ENCODE measurements at places on chromosomes 4 and X.

- DNase-seq = peak; percentile 11
These were observed 256.8 kb upstream of the VCX start for GRCh38 chrX:7586126-7586525.

DNA sequence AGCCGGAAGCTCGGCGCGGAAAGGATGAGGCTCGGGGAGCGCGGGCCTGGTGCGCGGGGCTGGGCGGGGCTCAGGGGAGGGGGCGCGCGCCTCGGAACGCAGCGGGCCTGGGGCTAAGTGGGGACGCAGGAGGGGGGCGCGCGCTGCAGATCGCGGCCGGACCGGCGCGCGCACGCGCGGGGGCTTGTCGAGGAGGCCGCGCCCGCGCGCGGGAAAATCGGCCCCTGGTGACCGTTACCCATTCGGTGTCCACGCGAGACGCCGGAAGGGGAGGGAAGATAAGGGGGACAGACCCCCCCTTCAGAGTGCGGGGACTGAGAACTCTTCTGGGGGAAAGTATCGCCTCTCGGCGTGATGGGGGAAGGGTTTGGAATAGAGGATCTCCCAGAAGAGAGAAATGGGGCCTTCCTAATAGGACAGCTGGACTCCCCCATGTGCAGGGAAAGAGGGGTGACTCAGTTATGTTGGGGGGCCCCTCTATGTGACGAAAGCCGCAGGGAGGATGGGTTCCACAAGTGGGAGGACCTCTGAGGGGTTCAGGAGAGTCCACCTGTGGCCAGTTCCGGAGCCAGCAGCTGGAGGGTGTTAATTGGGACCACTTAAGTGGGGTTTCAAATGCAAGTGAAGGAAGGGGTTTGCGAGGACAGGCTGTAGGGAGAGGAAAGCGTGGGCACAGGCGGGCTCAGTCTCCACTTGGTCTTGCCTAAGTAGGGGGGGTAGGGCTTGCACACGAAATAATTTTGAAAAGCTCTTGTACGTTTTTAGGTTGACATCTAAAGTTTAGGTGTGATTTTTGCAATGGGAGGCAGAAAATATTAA, 584 bp downstream of the SUV39H1 start:
- peak; percentile 88 for DNase-seq

DNA sequence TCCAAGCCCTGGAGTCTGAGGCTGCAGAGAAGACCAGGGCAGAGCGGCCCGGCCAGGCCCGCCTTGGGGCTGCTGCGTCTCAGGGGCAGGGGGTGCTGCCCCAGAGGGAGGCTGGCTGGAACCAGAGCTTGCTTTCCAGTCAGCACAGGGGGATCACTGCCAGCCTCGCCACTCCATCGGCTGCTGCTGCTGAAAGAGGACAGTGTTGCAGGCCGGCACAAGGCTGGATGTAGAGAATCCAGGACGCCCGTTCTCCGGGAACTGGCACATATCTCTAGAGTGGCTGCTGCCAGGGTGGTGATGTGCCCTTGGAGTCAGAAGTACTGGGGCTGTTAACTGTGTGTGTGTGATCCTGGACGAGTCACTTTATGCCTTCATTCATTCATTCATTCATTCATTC, 31.9 kb upstream of the SORCS2 start:
- DNase-seq = no peak

DNA sequence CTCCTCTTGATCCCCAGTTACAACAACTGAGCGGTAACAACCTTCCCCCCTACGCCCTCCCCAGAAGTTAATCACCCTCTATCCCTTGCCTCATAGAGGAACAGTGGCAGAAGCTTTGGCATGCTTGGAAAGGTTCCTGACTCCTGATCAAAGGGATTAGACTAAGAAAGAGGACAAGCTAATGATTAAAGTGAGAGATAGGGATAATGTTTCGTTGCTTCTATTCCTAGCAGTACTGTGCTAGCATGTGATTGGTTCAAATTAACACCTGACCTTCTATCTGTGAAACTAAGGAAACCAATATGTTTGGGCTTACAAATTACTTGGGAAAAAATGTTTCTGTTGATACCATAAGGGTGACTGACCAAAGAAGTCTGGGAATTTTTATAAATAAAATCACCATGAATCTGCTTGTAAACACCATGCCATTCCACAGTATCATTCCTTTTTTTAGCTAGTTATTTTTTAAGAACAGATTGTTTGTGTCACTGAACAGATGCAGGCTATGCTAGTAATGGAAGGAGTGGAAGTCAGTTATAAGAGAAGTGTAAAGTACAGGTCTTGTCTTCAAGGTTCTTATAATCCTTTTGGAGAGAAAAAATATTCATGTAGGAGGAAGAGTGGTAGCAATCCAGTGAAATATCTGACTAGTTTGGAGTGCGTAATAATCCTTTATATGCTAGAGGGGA, 11.3 kb upstream of the ATP1B4 start:
- DNase-seq = no peak

DNA sequence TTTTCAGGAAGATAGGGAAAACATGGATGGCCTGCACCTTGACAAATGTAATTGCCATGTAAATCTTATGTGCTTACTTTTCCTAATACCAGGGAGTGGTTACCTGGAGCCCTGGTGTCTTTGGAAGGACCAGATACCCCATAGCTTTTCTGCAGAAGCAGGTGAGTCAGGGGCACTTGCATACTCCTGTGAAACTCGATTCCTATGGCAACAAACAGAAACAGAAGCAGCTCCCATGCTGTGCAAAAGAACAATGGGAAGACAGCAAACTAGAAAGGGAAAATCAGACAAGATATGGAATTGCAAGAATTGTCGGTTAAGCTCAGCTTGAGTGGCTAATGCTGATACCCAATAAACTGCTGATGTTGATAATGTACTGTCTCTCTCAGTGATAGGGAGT, 117.4 kb upstream of the AFF2 start:
- no peak for DNase-seq

DNA sequence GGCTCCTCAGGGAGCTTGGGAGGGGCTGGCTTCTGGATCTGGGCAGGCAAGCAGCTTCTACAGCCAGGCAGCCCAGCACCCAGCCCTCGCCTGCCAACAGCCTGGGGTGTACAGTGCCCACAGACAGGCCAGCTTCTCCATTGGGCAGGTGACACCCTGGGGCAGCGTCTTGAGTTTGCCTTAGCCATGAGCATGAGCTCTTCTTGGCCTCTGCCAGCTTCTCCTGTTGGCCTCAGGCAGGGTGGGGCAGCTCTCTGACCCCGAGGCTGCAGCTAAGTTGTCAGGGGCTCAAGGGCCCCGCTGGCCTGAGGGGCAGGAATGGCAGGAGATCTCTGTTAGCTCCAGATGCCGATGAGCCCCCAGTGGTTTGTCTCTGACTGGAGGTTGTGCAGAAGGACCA, 7.8 kb upstream of the CNGA2 start:
- no peak for DNase-seq

- DNase-seq = peak; percentile 95
These were observed 500.1 kb downstream of the PCDH18 start for GRCh38 chr4:137032222-137032621.

GRCh38 chrX:130631011-130631410, 229.2 kb downstream of the RBMX2 start:
- DNase-seq = peak; percentile 73

GRCh38 chr4:38181286-38181685, 221.1 kb downstream of the PTTG2 start:
- DNase-seq = no peak

DNA sequence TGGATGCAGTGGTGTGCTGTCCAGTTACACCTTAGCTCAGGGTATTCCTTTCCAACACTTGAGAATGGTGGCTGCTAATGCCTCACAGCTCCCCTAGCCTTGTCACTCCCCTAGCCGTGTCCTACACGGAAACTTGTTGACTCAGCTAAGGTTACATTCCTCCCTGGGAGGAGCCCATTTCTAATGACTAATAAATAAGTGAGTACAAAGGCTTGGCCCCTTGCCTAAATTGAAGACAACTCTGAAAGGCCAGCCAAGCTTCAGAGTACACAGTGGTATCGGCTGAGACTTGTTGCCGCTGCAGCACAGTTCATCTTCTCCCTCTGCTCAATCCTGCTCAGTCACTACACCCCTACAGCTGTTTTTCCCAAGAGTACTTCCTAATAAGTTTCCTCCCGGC, 21.2 kb upstream of the SLC25A31 start:
- no peak for DNase-seq

DNA sequence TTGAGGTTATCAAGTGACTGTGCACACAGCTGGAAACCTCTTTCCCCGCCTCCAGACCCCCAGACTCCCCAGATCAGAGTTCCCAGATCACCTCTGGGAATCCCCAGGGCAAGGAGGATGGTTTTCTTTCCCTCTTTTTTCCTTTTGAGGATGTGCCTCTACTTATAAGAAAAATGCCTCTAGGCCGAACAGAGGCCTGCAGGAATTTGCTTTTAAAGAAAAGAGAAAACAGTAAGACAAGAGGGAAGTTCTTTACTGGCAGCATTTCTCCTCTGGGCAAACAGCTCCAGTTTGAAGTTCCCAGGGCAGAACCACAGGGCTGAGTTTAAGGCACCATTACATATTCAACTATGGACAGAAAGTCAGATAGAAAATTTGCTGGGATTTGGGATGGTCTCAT, 837.9 kb upstream of the LCORL start:
- DNase-seq = no peak

GRCh38 chr4:175947117-175947722, 118.4 kb upstream of the WDR17 start:
- DNase-seq = no peak

GRCh38 chr4:19300213-19300612, 951.5 kb upstream of the SLIT2 start:
- DNase-seq = peak; percentile 3

GRCh38 chrX:116490104-116490503, 27.3 kb upstream of the CT83 start:
- DNase-seq = no peak

DNA sequence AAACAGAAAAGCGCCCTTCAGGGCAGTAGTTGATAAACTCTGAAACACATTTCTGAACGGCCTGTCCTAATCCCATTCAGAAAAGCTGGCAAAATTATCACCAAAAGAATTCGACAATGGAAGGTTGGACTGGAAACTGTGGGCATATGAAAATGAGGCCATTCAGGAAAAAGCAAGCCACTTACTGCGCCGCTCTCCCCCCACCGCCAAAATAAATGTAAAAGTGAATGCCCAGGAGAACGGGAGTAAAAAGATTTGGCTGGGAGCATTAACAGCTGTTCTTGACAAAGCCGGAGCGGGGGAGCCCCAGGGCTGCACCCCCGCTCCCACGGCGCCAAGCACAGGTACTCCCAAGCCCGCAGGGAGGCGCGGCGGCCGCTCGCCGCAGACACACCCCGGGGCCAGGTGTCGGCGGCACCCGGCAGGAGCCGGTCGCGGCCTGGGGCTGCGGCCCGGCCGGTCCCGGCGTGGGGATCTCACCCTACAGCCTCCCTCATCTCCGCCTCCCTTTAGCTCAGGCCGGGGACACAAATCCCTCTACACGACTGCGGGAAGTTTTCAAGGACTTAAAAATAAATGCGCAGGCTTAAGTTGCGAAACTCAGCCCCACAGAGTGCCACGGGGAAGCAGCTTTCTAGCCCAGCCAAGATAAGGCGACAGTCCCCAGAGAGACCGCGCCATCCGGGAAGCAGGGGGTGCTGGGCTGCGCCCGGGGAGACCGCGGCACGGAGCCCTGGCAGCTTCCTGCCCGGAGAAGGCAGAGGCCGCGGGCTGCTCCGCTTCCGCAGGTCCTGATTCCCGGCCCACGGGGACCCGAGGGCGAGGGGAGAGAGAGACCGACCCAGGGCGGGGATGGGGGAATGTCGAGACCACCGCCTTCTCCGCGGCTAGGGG, 593 bp downstream of the SH3RF1 start:
- peak; percentile 46 for DNase-seq

DNA sequence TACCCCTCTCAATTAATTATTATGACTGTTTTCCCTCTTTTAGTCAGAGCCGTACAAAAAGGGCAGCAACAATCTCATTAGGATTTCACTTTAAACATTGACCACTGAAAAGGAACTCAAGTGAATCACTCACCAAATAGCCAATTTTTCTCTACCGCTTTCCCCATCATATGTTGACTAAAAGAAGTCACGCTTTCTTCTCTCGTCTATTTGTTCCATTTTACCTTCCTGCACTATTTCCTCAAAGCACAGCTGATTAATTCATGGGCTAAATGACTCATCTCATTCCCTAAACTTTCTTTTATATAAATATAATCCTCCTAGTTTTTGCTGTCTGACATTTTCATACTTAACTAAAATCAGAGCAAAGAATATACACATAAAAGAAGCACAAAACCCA, 8.2 kb downstream of the MID1 start:
- DNase-seq = no peak

DNA sequence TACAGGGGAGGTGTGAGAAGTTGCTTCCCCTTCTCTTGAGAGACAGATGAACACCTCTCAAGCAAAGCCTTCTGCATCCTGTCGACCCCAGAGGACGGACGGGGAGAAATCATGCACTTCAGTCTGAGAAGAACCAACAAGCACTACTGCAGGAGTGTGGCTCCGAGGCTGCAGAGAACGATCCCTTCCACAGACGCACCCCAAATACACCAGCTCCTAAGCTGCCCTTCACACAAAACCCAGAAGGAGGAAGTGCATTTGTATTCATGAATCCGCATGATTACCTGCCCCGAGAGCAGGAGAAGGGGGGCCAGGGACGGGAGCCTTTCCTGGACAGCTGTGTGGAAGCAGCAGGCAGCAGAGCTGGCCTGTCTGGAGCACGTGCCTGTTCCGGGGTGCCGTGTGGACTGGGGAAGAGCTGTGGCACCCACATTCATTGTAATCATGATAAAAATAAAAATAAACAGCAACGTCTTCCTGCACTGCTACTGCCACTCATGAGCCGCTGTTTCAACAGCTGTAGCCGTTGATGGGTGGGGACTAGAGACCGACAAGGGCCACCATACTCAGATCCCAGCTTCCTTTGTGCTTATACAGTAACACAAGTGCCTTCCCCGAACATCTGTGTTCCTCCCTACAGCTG, 42.9 kb downstream of the ACSL1 start:
- no peak for DNase-seq

GRCh38 chr4:182147391-182147790, 95.8 kb upstream of the TENM3 start:
- DNase-seq = no peak

- DNase-seq = no peak
These were observed 688 bp downstream of the GPR101 start for GRCh38 chrX:137032841-137033773.

DNA sequence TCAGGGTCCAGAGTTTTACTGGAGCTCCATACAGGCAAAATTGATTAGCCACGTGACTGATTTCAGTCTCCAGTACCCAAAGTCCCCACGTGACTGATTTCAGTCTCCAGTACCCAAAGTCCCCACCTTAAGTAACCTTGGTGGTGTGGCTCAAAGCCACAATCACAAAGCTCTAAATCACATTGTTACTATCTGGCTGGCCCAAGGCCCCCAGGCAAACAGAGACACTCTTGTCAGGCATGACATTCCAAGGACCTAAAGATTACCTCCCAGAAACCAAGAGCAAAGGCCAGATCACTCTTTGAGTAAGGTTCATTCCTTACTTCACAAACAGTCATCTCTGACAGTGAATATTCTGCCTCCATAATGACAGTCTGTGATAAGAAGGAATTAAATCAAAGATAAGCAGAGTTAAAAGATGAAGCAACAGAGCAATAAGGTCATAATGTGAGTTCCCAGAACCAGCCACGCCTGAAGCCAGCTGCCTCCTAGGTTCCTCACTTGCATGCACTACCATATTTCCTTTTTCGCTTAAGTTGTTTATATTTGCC, 78.5 kb downstream of the ANXA3 start:
- no peak for DNase-seq

Data from NCI-H524 (cell line).